ENCODE measurements at places on chromosomes 11 and 22.

DNA sequence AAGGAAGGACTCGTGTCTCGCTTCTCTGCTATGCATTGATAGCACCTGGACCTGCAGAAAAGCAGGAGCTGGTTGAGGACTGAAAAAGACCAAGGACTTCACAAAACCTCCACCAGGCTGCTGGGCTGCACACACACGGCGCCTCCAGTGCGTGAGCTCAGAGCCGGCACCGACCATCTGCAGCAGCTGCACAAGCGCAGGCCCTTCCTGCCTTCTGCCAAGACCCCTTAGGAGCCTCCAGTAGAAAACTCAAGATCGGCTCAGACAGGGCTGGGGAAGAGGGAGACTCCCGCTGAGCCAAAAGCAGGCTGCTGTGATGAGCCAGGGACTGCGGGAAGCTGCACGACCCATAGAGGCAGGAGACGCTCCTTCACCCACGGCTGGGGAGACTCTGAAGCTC lies 70.9 kb downstream of the PHF21B start:
- DNase-seq, result no peak
- no peaks in the 10 kb centered on the region for H3K36me3 ChIP-seq
- no peak overlapping the region for H3K27ac ChIP-seq

- no peak for DNase-seq
- H3K27ac ChIP-seq, result no peak overlapping the region
- no peaks in the 10 kb centered on the region for H3K27me3 ChIP-seq
- no peak overlapping the region for H3K4me3 ChIP-seq
Observed at GRCh38 chr11:11022125-11022730, 164.4 kb upstream of the ZBED5 start.

DNA sequence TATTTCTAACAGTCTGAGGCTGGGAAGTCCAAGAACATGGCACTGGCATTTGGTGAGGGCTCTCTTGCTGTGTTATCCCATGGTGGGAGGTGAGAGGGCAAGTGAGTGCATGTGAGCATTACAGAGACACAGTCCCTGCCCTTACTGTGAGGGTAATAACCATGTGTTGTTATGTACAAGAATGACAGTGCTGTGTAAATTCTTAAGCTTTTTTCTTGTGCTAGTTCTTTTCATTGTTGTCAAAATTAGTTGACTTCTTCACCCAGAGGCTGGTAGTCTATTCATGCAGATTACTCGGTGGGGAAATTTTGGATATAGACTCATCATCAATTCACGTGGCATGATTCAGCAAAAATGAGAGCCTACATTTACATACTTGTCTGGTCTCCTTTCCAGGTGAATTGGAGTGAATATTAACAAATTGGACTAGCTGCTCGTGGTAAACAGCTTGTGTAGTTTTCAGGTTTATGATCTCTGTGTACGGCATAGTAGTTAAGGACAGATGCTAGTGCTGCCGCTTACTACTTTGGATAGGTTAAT lies 49.3 kb downstream of the ATXN10 start:
- no peaks in the 10 kb centered on the region for H3K27me3 ChIP-seq
- no peak overlapping the region for H3K4me3 ChIP-seq
- H3K36me3 ChIP-seq, result no peaks in the 10 kb centered on the region
- no peak for DNase-seq

DNA sequence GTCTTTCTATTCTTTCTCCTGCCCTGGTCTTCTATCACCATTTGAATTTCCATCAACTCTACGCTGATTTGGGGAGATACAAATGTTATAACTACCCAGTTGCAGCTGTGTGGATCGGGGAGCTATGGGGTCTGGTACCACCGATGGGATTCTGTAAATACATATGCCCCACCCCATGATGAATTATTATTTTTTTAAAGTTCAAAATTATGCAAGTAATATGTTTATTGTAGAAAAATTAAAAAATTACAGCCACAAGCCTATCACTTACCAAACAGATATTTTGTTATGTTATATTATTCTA lies 52.4 kb upstream of the CLMP start:
- DNase-seq, result no peak
- H3K27me3 ChIP-seq, result no peaks in the 10 kb centered on the region
- H3K4me3 ChIP-seq, result no peak overlapping the region
- H3K27ac ChIP-seq, result no peak overlapping the region
- H3K4me1 ChIP-seq, result peaks cover 13% of the 10 kb centered on the region

DNA sequence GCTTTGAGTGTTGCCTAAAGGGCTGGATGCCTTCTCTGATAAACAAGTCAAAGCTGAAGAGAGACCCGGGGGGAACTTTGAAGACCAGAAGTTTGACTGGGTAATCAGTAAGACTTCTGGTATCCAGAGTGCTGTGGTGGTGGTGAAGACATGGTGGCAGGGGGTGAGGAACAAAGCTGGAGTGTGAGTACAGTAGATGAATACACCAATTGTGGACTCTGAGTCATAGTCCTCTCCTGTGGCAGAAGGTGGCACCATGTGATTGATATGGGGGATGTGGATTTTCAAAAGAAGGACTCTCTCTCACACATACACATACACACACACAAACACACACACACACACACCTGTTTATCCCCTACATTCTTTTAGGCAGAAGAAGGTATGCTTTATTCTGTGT lies 12.3 kb downstream of the MS4A6A start:
- no peak for DNase-seq
- no peaks in the 10 kb centered on the region for H3K36me3 ChIP-seq
- H3K4me3 ChIP-seq, result no peak overlapping the region
- no peaks in the 10 kb centered on the region for H3K27me3 ChIP-seq
- no peak overlapping the region for H3K27ac ChIP-seq
- H3K4me1 ChIP-seq, result no peaks in the 10 kb centered on the region

DNA sequence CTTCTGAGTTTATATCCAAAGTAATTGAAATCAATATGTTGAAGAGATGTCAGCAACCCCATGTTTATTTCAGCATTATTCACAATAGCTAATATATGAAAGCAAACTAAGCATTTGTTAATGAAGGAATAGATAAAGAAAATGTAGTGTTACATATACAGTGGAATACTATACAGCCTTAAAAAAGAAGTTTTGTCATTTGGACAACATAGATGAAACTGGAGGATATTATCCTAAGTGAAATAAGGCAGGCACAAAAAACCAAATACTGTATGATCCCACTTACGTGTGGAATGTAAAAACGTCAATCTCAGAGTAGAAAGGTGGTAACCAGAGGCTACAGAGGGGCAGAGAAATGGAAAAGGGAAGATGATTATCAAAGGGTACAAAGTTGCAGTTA lies 10.2 kb downstream of the MRGPRX2 start:
- H3K4me1 ChIP-seq, result no peaks in the 10 kb centered on the region
- H3K27ac ChIP-seq, result no peak overlapping the region
- no peaks in the 10 kb centered on the region for H3K36me3 ChIP-seq
- DNase-seq, result no peak
- H3K27me3 ChIP-seq, result no peaks in the 10 kb centered on the region

- H3K36me3 ChIP-seq, result no peaks in the 10 kb centered on the region
- no peak for DNase-seq
- no peaks in the 10 kb centered on the region for H3K27me3 ChIP-seq
Observed at GRCh38 chr11:111148953-111149352, 96.6 kb upstream of the POU2AF2 start.

DNA sequence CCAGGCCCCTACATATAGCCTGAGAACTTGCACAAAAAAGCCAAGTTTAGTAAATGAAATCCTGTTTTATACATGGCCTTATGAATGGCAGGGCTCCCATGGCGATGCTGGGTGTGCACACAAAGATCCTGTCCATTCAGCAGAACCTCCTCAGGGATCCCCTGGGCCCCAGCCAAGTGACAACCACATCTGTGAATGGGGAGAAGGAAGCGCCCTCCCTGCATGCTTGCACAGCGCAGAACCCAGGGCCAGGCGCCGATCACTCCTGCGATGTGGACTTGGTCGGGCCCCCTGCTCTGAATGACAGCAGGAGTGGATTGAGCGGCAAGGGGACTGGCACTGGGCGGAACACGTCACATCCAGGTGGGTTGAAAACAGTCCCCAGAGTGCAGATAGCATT lies 4.5 kb upstream of the CDC42EP2 start:
- no peak overlapping the region for H3K4me3 ChIP-seq
- no peak for DNase-seq
- H3K4me1 ChIP-seq, result peaks cover 4% of the 10 kb centered on the region
- no peak overlapping the region for H3K27ac ChIP-seq

GRCh38 chr11:10514709-10515108 lies 26.3 kb downstream of the RNF141 start:
- H3K36me3 ChIP-seq, result no peaks in the 10 kb centered on the region
- H3K4me1 ChIP-seq, result peaks cover 3% of the 10 kb centered on the region
- no peak overlapping the region for H3K27ac ChIP-seq
- no peak for DNase-seq
- H3K27me3 ChIP-seq, result no peaks in the 10 kb centered on the region

Measured in testis (tissue), 5 donors.